Anterior cingulate cortex (tissue), 58 donors: ENCODE measurements at places on chromosomes 6 and 20.

- no peak for DNase-seq
Measured at GRCh38 chr20:61925555-61926252, 140.0 kb downstream of the TAF4 start.

- no peak for DNase-seq
Measured at GRCh38 chr6:1657116-1657770, 47.5 kb downstream of the FOXC1 start.

- DNase-seq = no peak
Measured at GRCh38 chr20:57408536-57409233, 17.5 kb downstream of the RBM38 start.

GRCh38 chr6:113651920-113652319, 205.2 kb upstream of the MARCKS start:
- DNase-seq = no peak

DNA sequence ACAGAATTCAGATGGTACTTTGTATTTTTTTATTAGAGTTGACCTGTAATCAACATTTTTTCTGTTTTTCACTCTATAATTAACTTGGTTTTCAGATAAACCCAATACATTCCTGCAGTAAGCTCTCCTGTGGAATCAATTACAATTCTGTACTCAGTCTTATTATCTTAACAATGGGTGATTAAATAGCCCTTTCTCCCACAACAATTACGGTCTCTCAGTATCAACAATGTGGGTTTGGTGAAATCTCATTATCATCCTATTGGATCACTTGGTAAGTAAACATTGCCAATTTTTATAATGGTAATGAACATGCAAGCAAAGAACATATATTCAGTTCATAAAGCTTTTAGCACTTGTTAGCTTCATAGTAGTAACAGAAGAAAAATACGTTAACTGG, 438.9 kb upstream of the EPHA7 start:
- DNase-seq = no peak

DNA sequence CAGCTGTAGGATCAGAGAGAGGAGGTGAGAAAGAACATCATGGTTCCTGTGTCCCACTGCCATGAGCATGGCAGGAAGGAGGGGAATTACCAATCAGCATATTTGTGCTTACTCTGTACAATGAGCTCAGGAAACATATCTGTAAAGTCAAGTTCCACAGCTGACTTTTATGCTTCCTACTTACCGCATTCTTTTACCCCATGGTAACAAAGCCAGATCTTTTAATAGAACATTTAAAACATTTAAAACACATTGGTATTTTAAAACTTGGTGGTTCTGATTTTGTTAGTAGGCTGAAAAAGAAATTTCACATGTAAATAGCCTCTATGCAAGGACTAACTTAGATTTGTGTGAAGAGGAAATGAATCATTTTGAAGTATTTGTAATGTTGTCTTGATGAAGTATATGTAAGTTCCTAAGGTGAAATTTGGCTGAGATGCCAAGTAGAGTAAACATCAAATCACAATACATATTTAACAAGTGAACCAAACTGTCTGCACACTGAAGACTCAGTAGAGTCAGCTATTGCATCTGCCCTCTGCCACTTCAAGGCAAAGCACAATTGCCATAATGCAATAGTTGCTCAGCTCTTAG, 114.7 kb downstream of the GJA10 start:
- DNase-seq = no peak

DNA sequence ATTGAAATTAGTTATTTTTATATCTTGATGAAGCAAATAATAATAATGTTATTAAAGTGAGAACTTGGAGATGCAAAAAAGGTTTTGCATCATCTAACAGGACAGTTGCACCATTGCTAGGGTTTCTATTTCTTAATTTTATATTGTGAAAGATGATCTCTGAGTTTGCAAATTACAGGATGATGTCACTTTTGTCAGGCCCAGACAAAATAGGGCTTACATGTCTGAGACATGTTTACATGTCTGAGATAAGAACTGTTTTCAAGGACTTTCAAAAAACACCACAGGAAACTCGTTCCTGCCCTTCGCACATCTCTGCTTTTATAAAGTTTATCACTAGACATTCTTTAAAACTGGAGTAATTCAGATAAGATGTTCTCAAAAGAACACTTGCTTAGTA, 1075.8 kb upstream of the MANEA start:
- DNase-seq = no peak

GRCh38 chr6:137638926-137639706, 144.9 kb upstream of the OLIG3 start:
- DNase-seq = no peak

DNA sequence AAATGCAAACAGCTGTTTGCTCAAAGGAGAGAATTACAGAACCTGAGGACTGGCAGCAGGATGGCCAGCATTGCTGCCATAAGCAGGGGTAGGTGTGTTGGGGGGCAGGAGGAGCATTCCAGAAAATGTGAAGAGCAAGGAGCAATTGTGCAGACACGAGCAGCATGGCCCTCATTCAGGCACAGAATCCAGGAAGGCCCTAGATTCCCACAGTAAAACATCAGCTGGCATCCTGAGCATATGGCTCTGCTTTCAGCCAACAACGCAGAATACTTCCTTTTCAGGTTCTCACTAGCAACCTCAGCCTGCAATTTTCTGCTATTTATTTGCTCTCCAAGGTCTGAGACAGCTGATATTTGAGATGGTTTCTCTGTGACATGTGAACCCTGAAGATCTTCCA, 243.4 kb upstream of the POU3F2 start:
- DNase-seq = no peak

DNA sequence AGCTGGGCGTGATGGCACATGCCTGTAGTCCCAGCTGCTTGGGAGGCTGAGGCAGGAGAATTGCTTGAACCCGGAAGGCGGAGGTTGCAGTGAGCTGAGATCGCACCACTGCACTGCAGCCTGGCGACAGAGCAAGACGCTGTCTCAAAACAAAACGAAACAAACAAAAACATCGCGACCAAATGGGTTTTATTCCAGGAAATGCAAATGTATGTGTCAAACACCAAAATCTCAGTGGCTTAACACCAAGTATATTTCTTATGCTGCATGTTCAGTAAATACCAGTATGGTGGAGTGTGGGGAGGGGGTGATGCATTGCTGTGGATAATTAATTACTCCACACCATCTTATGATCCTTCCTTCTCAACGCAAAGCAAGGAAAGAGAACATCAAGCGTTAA, 28.1 kb downstream of the ACTR5 start:
- no peak for DNase-seq

- no peak for DNase-seq
Measured at GRCh38 chr6:40930555-40930954, 108.5 kb downstream of the UNC5CL start.

GRCh38 chr6:127206531-127207095, 60.1 kb upstream of the RNF146 start:
- no peak for DNase-seq

GRCh38 chr20:31820228-31820627, 1.1 kb downstream of the MYLK2 start:
- DNase-seq = no peak

GRCh38 chr6:166364456-166364855, 18.3 kb downstream of the MPC1 start:
- no peak for DNase-seq

DNA sequence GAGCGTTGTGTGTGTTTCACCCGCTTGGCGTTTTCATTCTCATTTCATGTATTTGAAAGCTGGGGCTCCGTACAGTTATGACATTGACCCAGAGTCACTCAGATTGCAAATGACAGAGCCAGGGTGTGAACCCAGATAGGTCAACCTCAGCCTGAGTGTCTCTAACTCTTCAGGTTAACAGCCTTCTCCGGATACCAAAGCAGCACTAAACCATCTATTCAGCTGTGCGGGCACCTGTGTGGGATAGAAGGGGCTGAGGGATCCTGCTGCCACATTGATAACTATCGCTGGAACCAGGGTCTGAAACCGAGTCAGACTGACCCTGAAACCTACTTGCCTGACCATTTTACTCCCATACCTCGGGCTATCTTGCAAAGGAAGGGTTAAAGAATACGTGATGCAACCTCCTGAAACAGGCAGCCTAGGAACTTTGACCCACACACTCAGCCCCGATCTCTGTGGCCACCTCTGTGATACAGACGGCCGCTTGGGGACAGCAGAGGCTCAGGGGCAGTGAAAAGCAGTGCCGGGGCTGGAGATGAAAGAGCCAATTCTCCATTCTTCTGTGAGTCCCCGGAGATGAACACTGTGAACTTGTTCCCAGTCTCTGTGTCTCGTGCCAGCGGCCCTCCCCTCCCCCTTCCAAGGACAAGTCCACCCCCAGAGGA, 233.5 kb upstream of the QKI start:
- DNase-seq = peak; percentile 90

GRCh38 chr6:111982681-111983080, 71.2 kb upstream of the CCN6 start:
- no peak for DNase-seq

GRCh38 chr6:89190741-89191140, 26.4 kb downstream of the GABRR1 start:
- DNase-seq = no peak

DNA sequence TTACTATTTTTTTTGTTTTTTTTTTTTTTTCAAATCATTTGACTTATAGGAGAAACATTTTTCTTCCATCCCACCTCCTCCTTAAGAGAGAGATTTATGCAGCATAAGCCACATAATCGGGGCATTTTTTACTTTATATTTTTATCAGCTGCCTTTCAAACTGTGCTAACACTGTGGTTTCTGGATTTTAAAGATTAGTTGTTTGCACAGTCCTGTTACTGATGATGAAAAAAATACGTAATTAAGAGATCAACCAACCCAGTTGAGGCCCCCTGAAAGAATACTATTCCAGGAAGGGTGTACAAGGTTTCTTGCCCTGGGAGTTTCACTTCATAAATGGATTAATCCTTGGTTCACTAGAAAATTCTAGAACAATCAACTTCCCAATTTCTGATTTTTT, 68.3 kb downstream of the MMS22L start:
- DNase-seq = no peak
